ENCODE measurements at places on chromosomes 7 and 10.
A peak's percentile ranks its signal among the peaks of the same experiment; 100 is the strongest.

GRCh38 chr10:31578181-31578852 lies 259.3 kb downstream of the ZEB1 start:
- no peak for DNase-seq
- no peak overlapping the region for H3K27ac ChIP-seq
- no peaks in the 10 kb centered on the region for H3K36me3 ChIP-seq

GRCh38 chr7:103712991-103713778 lies 267.2 kb upstream of the SLC26A5 start:
- no peak overlapping the region for H3K27ac ChIP-seq
- no peak for DNase-seq
- no peak overlapping the region for H3K4me3 ChIP-seq
- no peaks in the 10 kb centered on the region for H3K27me3 ChIP-seq

DNA sequence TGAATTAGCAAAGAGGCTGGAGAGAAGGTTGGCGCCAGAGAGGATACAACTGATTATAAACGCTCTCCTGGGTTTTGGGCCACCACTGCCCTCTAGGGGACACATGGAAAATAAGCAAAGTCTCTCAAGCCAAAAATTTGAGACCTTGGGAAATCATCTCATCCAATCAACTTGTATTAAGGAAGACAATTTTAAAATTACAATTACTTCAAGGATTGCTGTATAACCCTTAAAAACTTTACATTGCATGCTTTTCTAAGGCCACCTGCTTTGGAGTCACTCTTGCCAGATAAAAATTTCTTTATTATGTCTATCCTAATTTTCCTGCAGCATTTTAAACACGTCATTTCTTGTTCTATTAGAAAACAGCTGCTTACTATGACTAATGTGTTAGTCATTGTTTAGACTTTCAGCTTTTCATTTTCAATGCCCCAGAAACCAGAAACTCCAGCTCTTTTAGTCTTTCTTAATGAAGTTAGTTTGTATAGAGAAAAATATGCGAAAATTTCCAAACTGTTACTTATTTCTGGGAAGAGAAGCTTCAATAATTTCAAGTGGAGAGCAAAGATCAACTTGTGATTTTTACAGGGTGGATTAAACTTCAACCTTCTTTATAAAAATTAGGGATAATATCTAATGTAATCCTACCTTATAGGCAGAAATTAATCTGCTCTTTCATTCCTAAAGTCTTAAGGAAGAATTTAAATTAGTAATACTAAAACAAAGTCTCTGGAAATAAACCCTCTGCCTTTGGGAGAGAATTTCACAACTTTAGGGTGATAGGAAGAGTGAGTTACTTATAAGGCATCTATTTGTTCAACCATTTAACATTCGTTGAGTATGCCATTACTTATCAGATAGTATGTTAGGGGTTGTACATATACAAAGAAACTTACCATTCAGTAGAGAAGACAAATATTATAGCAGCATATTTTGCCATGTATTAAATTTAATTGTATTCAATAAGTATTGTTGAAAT lies 20.6 kb upstream of the RHOBTB1 start:
- no peaks in the 10 kb centered on the region for H3K4me1 ChIP-seq
- H3K4me3 ChIP-seq = no peak overlapping the region
- H3K27me3 ChIP-seq = peaks cover 2% of the 10 kb centered on the region
- no peaks in the 10 kb centered on the region for H3K36me3 ChIP-seq
- peak; percentile 25 for DNase-seq
- no peak overlapping the region for H3K27ac ChIP-seq

DNA sequence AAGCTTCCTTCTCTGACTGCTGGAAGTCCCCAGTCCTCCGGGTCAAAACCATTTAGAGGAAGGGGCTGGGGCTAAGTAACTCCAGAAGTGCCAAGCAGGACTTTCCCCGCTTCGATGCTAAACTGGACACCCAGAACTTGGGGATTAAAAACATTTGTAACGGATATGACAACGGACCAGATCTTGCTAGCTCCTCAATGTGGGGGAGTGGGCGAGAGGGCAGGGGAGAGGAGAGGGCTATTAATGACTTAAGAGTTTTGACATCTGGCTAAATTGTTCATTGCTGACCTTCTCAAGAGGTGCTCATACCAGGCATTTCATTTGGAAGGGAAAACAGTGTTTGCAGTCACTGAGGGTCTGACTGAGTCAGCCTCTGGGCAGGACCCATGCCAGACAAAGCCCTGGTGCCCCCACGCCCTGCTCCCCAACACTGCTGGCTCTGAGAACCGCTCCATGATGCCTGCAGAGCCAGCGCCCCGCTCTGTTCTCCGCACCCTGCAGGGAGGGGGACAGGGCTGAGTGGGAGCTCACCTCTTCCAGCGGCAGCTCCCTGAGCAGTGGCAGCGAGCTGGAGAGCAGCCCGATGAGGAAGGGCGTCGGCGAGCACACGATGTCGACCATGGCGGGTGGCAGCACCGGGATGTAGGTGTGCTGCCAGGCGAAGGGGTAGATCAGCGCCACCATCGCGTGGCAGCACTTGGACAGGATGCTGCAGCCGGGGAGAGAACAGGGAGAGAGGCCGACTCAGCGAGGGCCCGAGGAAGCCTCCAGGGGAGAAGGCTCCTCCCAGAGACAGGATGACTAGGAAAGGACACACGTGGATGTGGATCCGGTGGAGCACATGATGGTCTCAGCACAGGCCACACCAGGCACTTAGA lies 47.7 kb upstream of the MKRN1 start:
- DNase-seq = no peak
- H3K36me3 ChIP-seq = no peaks in the 10 kb centered on the region
- H3K4me1 ChIP-seq = peaks cover 16% of the 10 kb centered on the region
- no peak overlapping the region for H3K4me3 ChIP-seq

- H3K27me3 ChIP-seq = peaks cover 25% of the 10 kb centered on the region
- no peak for DNase-seq
- H3K36me3 ChIP-seq = no peaks in the 10 kb centered on the region
Measured at GRCh38 chr10:91636892-91637291, 4.0 kb upstream of the PPP1R3C start.

DNA sequence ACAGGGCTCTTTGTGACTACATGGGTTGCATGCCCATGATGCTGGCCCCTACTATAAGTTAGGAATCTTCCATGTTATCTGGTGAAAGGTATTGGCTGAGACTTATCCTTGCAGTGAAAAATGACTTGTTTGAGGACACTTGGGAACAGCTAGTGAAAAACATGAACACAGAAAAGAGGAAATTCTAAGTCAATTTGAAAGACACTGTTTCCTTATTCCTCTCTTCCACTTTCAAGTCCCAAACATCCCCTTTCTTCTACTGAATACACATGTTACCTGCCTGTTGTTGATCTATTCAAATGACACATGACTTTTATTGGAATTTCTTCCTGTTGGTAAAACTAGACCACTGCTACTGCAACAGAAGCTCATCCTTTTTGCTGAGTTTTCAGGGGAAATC lies 29.5 kb upstream of the PRKCQ start:
- H3K4me3 ChIP-seq = no peak overlapping the region
- peaks cover 17% of the 10 kb centered on the region for H3K4me1 ChIP-seq

GRCh38 chr7:96645084-96645483 lies 64.6 kb downstream of the SEM1 start:
- DNase-seq = no peak
- no peaks in the 10 kb centered on the region for H3K27me3 ChIP-seq
- no peak overlapping the region for H3K27ac ChIP-seq
- H3K4me1 ChIP-seq = no peaks in the 10 kb centered on the region
- H3K36me3 ChIP-seq = no peaks in the 10 kb centered on the region

DNA sequence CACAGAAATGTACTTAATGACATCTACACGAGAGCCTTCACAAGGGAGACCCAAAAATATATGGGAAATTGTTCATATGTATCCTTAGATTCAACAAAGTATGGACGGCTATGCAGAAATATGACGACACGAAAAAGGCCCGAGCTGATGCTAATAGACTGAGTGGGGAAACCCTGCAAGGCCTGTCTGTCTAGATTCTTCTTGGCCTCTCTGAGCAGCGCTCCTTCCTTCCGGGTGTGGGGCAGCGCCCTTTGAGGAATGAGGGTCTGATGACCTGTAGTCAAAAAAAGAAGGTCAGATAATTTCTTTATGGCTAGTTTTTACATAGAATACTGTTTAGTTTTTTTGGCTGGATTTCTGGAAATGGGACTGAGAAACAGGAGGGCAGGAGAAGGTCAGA lies 192.8 kb upstream of the AKR1E2 start:
- H3K4me1 ChIP-seq = no peaks in the 10 kb centered on the region
- H3K27ac ChIP-seq = no peak overlapping the region
- no peaks in the 10 kb centered on the region for H3K36me3 ChIP-seq

DNA sequence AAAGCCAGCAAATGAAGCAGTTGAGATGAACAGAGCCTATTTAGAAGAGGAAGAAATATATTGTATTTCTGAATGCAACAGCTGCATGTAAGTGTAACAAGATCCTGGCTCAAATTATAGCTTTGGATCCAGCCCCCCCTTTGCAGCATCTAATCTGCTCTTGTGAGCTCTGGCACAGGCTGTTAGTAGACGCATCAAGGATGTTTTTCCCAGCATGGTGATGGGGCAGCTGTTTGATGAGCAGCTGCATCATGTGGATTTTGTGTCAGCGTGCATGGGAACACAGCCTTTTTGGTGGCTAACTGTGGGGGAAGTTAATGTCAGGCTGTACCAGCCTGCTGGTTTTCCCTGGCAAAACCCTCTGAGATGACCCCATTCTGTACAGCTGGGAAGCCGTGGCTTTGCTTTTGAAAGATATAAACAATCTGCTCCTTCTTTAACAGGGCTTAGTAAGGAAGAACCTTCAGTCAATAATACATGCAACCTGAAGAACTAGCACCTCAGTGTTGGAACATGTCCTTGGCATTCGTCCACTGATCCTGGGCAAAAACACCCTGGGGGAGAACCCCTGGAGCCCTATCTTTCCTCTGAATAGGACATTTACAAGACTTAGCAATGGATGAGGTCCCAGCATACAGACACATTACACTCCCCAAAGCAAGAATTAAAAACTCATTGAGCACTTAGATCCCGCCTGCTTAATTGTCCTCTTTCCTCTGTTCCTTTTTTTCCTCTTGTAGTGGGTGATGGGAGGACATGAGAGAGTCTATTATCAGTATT lies 70.6 kb downstream of the NPS start:
- no peak overlapping the region for H3K4me3 ChIP-seq
- H3K27ac ChIP-seq = no peak overlapping the region
- H3K27me3 ChIP-seq = no peaks in the 10 kb centered on the region

DNA sequence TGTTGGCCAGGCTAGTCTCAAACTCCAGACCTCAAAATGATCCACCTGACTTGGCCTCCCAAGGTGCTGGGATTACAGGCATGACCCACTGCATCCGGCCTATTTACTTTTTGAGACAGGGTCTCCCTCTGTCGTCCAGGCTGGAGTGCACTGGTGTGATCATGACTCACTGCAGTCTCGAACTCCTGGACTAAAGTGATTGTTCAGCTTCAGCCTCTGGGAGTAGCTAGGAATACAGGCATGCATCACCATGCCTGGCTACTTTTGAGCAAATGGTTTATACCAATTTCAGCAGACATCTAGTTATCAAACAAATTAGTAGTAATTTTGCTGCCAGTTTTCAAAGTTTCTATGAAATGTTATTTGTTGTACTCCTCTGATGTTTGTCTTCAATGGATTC lies 2.2 kb upstream of the WAC start:
- DNase-seq = no peak
- H3K36me3 ChIP-seq = no peaks in the 10 kb centered on the region
- peaks cover 22% of the 10 kb centered on the region for H3K4me1 ChIP-seq
- H3K27me3 ChIP-seq = no peaks in the 10 kb centered on the region
- no peak overlapping the region for H3K4me3 ChIP-seq
- H3K27ac ChIP-seq = no peak overlapping the region

DNA sequence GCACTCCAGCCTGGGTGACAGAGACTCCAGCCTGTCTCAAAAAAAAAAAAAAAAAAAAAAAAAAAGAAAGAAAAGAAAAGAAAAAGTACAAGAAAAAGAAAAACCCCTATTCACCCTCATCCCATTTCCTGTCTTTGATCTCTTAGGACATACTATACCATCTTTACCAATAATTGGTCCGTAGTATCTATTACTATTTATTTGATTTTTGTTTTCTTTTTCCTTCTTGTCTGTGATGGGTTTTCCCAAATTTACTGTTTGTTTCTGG lies 41.6 kb downstream of the PDIA4 start:
- no peak overlapping the region for H3K4me3 ChIP-seq
- peaks cover 36% of the 10 kb centered on the region for H3K4me1 ChIP-seq
- H3K27me3 ChIP-seq = no peaks in the 10 kb centered on the region
- no peak for DNase-seq

DNA sequence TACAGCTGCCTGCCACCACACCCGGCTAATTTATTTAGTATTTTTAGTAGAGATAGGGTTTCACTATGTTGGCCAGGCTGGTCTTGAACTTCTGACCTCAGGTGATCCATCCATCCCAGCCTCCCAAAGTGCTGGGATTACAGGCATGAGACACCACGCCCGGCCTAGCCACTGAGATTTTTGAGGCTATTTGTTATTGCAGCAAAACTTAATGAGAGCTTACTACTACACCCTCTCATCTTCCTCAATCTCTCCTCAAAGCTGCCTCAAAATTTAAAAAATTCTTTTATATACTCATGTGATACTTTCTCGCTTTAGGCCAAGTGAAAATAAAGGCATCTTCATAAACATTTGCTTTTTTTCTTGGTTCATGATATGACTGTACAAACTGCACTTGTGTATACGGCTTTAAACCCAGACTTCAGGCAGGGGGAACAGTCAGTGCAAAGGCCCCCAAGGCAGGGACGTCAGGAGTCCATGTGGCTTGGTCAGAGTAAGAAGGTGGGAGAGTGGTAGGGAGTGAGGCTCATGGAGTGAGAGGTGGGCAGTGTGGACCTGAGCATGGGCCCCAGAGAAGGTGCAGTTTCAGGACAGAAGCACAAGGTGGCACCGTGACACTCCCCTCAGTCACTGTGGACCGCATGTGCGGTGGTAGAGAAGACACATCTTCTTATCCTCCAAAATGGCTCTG lies 55.5 kb downstream of the SYPL1 start:
- H3K4me1 ChIP-seq = no peaks in the 10 kb centered on the region
- H3K4me3 ChIP-seq = no peak overlapping the region
- no peak overlapping the region for H3K27ac ChIP-seq
- DNase-seq = peak; percentile 62
- H3K27me3 ChIP-seq = no peaks in the 10 kb centered on the region

- no peaks in the 10 kb centered on the region for H3K36me3 ChIP-seq
- no peak overlapping the region for H3K27ac ChIP-seq
- no peaks in the 10 kb centered on the region for H3K4me1 ChIP-seq
- no peak overlapping the region for H3K4me3 ChIP-seq
Measured at GRCh38 chr10:3330663-3331062, 158.1 kb upstream of the PITRM1 start.

DNA sequence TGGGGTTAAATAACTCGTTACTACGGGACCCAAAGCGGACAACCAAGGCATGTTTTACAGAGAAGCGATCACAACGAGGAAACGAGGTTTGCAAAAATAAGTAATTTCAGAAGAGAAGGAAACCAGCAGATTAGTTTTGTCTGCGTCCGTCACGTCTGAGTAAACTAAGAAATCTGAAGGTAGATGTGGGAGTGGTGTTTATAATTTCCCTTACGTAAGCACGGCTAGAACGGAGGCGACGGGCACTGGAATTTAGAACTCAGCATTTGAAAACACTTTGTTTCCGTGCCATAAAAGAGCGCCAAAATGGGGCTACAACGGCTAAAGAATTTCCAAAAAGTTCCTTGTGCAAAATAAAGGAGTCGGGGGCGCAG lies 718 bp upstream of the UMAD1 start:
- no peaks in the 10 kb centered on the region for H3K36me3 ChIP-seq
- DNase-seq = peak; percentile 64
- peak overlapping the region; percentile 95 for H3K27ac ChIP-seq
- peaks cover 15% of the 10 kb centered on the region for H3K4me1 ChIP-seq
- H3K27me3 ChIP-seq = no peaks in the 10 kb centered on the region

Data from T-cell (primary cell).